ENCODE measurements at places on chromosomes 11 and 22.

DNA sequence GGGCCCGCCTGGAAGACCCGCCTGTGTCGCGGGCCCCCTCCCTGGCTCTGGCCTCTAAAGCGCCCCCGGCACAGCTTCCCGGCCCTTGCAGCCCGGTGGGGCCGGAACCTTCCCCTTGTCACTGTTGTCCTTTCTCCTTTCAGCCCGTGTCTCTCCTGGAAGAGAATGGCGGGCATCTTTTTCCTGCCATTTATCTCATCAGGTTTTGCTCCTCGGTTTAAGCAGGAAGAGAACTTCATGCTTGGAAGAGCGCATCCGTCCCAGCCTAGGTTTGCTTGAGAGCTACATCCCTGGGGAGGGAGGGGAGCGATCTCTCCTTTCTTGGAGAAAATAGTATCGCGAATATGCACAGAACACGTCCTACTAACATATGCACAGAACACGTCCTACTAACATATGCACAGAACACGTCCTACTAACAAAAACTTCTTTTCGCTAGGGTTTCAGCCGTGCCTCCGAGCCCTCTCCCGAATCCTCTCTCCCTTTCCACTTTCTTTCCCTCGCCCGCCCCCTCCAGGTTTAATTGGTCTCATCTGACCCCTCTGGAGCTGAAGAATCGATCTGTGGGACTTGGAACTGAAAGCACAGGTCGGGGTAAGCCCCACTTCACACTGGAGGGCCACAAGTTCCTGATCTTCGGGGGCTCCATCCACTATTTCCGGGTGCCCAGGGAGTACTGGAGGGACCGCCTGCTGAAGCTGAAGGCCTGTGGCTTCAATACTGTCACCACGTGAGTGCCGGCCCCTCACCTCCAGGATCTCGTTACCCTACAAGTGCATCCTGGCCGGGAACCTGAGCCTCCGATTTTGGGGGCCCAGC, 1.2 kb downstream of the GLB1L3 start:
- DNase-seq: no peak

- DNase-seq: no peak
Observed at GRCh38 chr22:46064228-46064965, 85.9 kb upstream of the PPARA start.

DNA sequence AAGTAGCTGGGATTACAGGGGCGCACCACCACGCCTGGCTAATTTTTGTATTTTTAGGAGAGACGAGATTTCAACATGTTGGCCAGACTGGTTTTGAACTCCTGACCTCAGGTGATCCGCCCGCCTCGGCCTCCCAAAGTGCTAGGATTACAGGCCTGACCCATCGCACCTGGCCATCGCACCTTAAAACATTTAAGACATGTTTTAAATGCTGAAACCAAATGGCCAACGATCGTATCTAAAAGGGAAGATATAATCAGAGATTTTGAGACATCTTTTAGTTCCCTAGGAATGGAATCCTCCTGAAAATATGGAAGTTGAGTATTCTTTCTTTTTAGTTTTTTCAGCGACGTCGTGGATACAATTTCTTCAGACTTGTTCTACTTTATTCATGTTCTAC, 21.8 kb upstream of the APOBEC3A start:
- no peak for DNase-seq

GRCh38 chr22:27397036-27397953, 404.3 kb downstream of the MN1 start:
- no peak for DNase-seq

- no peak for DNase-seq
Observed at GRCh38 chr11:118768690-118769089, 22.3 kb downstream of the DDX6 start.

DNA sequence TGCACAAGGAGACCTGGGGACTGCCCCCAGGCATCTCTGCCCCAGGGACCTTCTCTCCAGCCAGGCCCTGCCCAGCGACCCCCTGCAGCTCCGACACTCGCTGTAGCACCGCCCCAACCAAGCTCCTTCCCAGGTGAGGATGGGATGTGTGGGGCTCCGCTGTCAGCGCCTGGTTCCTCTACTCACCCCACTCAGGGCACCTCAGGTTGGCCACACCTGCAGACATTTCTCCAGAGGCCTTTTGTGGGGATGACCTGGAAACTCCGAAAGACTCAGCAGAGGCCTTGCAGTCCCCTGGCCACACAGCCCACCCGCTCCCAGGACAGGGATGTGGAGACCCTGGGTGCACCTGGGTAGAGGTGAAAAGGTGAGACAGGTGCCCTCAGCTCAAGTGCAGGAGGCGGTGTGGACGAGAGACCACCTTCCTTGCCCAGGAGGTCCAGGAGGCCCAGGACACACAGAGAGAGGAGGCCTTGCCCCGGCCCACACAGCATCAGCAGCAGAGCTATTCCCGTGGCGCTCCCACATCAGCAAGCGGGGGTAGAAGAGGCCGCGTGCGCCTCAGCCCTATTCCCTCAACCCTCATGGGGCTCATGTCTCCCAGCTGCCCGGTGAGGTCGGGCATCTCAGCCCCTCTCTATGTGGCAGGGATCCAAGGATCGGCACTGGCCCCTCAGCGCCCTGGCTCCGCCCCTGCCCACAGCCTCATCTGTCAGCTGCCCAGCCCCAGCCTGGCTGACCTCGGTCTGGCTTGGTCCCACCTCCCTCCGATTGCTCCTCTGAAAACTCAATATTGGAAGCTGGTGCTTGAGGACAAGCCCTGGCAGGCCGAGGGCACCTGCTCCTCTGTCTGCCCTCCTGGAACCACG, 20.9 kb downstream of the TRPM5 start:
- no peak for DNase-seq

DNA sequence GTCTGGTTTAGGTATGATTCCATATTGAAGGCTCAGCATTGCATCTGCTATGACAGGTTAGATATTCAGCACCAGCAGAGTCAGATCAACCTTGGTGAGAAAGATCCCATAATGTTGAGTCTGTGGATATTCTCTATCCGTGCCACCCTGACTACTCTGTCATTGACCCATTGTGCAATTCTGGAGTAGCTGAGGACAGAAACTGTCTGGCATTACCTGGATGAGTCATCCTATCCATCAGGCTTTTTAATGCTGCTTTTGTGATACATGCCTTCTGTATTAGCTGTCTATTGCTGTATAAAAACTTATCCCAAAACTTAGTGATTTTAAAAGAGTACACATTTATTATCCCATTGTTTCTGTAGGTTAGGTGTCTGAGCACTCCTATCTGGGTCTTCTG, 189.1 kb upstream of the FAT3 start:
- DNase-seq: no peak

GRCh38 chr11:47185305-47186075, 744 bp downstream of the PACSIN3 start:
- DNase-seq: no peak

GRCh38 chr11:99693941-99694492, 673.3 kb downstream of the CNTN5 start:
- no peak for DNase-seq

GRCh38 chr11:123292647-123293046, 97.6 kb upstream of the CLMP start:
- no peak for DNase-seq

- peak; percentile 57 for DNase-seq
Observed at GRCh38 chr11:92302770-92303169, 78.2 kb downstream of the FAT3 start.

DNA sequence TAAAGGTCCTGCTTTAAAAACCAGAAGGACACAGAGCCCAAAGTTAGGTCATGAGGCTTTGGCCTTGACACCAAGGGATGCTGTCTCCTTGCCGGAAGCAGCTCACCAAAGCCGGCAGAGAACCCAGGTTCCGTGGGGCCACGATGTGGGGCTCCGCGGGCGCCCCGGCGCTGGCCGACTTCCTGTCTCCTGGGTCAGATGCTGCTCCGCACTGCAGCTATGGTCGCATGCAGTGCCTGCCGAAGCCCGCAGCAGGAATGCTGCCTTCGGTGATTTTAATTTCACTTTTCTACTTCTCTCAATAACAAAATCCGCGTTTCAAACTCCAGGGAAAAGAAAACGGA, 454 bp upstream of the OTUB1 start:
- no peak for DNase-seq

- DNase-seq: no peak
Observed at GRCh38 chr22:47002692-47003091, 240.2 kb downstream of the TBC1D22A start.

GRCh38 chr11:70159627-70160570, 43.2 kb upstream of the FADD start:
- DNase-seq: no peak

DNA sequence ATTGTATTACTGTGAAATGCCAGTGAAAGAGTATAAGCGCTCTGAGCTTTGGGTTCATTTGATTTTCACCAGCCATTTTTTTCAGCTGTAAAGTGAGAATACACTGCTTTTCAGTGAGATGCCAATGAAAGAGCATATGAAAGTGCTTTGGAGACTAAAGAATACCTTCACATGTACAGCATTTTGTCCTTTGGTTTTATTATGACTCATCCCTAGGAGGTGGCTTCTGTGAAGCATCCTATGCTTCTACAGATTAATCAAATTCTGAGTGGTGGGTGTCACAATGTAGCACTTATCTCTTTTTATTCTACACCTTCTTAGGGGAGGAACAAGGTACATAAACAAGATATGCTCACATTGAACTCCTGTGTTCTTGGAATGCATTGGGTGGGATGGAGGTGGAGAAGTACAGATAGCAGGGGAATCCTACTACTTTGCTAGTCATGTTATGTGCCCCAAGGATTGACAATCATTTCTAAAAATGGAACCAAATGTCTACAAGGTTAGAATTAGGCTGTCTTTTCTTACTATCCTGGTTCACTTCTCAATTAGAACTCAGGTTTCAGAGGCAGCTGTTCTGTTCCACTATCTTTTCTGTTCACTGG, 18.7 kb downstream of the TRIM44 start:
- peak; percentile 45 for DNase-seq

- DNase-seq: no peak
Observed at GRCh38 chr11:21896216-21896615, 296.7 kb upstream of the ANO5 start.

DNA sequence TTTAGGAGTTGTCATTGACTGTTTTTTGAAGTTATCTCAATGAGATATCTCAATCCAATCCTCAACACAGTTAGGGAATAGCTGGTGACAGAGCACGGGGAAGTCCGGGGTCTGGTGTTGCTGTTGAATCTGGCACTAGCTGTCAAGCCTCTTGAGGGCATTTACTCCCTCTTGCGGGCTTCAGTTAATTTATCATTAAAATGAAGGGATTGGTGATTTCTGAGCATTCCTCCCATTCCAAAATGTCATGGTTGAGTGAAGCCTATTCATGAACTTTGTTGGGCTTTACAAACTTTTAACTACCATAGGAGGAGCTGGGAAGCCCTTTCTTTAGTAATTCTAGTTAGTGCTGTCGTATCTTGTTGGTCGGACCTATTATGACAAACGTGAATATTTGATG, 40.2 kb downstream of the UVRAG start:
- no peak for DNase-seq
